Stimulated activated memory B cell treated with anti-CD40 and anti-IgM and Interleukin-4, amounts not matched to agents 10 μg/mL and 1 μg/mL and 100 μg/mL, for 72 hours (primary cell): ENCODE measurements at places on chromosomes 11 and 22.

- ATAC-seq = no peak
Measured at GRCh38 chr11:1906611-1907423, 12.7 kb upstream of the TNNT3 start.

- ATAC-seq = no peak
Measured at GRCh38 chr11:17713851-17714250, 5.5 kb upstream of the MYOD1 start.

DNA sequence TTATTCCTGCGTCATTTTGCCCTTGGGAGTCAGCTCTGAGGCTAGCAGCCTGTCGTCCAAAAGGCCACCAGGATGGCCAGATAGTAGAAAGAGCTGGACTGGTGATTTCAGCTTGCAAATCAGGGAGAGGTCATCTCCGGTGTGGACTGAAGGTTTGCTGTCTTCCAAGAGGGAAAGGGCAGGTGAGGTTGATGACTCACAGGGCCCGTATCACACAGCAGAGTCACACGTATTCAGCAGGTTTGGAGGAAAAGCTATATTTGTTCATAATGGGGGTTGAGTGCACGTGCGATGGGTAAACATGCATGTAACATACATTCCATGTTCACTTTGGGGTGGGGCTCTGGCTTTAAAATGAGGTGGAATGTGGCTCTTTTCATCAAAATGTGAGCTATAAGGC is 25.6 kb downstream of the MRPL21 start:
- no peak for ATAC-seq

GRCh38 chr11:7688238-7688826 is 15.0 kb upstream of the CYB5R2 start:
- ATAC-seq = no peak

DNA sequence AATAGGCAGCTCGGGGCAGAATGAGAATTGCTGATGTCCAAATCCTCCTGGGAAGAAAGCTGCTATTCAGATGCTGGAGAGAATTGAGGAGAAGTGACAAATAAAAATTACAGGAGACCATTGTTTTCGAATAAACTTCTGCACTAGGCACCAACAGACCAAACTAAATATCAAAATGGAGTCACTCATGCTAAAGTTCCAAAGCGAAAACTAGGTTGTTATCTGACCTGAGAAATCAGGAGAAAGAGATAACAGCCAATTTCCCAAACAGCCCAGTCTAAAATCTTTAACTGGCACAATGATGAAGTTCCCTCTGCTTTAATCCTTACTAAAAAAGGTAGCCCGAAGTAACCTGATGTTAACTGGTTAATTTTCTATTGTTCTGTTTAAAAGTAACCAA is 112.8 kb upstream of the APOA1 start:
- no peak for ATAC-seq
